ENCODE measurements at places on chromosomes 16 and 17. TPM values are rescaled to one million over a fixed set of nuclear protein-coding genes. Genes with fewer than 3 reads are reported as not detected.

GRCh38 chr16:67965668-67966548 is 2.5 kb downstream of the SLC12A4 start:
- peak overlapping the region; percentile 91 for H3K4me3 ChIP-seq
- H3K27ac ChIP-seq: peak overlapping the region; percentile 89
- peaks cover 20% of the 10 kb centered on the region for H3K36me3 ChIP-seq
- H3K27me3 ChIP-seq: no peaks in the 10 kb centered on the region

GRCh38 chr16:30998852-30999761 is 11.3 kb downstream of the STX1B start:
- no peak overlapping the region for H3K4me3 ChIP-seq
- no peaks in the 10 kb centered on the region for H3K36me3 ChIP-seq
- peaks cover 28% of the 10 kb centered on the region for H3K4me1 ChIP-seq
- H3K27ac ChIP-seq: no peak overlapping the region

NPIPB9 gene
- not detected for total RNA-seq

CLEC10A gene
- 3.7 TPM for total RNA-seq

ITGB3 gene
- 6.1 TPM for total RNA-seq
